ENCODE measurements at places on chromosomes 7 and 10. TPM values are rescaled to one million over a fixed set of nuclear protein-coding genes. Genes with fewer than 3 reads are reported as not detected.

The AGMO gene
- 1.8 TPM for total RNA-seq

The CCDC136 gene
- total RNA-seq = 6.6 TPM

The ABCB1 gene
- 0.20 TPM for total RNA-seq

The ZPBP gene
- total RNA-seq = not detected

The SFTPA2 gene
- total RNA-seq = not detected

Data from subcutaneous preadipocyte (primary cell).